Activated CD4-positive, alpha-beta T cell treated with anti-CD3 and anti-CD28 coated beads, Interleukin-2, Interleukin-4, amounts not matched to agents 100 ng/mL and 50 ng/mL, durations not matched to agents 16 hours and 8 hours (primary cell): ENCODE measurements at places on chromosomes 11 and 22.

DNA sequence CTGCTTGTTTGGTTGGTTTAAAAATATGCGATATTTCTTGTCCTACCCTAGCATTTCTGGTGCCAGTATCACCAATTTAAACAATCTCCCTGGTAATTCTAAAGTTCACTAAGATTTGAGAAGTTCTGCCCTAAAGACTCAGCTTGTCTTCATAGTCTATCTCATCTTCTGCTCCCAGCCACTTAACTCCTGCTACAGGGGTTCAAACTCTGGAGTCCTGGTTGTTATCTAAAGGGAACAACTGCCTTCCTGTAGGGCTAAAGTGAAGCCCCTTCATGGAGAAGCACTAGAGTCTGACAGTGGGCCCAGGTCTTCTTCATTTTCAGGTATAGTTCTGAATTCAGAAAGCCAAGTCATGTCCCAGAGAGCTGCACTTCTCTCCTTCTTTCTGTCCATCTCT lies 73.2 kb downstream of the CTNND1 start:
- no peak for DNase-seq

DNA sequence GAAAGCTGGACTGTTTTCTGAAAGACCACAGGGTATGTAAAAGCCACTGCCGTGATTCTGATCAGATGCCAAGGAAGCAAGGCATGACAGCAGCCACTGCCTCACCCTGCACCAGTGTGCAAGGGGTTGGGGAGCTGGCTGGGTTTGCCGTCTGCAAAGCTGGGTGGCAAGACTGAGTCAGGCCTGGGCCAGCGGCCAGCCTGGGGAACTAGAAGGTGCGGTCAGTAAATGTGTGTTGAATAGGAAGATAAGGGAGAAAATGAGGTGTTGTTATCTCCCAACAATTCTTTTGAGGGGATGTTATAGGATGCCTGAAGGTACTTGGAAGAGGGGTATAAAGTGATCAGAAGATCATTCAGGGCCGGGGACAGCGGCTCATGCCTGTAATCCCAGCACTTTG lies 8.0 kb downstream of the VSTM5 start:
- DNase-seq = no peak

DNA sequence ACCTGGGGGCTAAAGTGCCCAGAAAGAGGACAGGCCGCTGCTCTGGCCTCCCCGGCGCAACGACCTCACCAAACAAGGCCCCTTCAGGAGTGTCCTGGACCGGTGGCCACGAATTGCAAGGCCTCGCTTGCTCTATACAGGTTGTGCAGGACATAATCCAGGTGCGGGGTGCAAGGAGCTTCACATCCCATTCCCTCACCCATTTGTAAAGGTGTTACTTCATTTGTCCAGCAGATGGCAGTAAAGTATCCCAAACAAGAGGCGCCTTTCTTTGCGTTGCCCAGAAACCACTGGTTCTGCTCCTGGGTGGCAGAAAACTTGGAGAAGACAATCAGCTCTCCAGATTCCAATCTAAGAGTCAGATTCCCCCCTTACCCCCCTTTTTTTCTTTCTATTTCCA lies 35.9 kb upstream of the PRDM11 start:
- DNase-seq = peak; percentile 73

GRCh38 chr11:80650966-80651365 lies 1210.1 kb upstream of the TENM4 start:
- DNase-seq = no peak

DNA sequence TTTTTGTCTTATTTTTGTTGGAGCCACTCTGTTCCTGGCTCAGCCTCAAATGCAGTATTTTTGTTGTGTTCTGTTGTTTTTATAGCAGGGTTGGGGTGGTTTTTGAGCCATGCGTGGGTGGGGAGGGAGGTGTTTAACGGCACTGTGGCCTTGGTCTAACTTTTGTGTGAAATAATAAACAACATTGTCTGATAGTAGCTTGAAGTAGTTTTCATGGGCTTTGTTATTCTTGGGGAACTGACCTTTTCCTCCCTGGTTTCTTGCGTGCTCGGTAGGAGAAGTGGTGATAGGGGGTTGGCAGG lies 6.0 kb upstream of the MCM5 start:
- DNase-seq = no peak

GRCh38 chr11:6727971-6728760 lies 43.6 kb downstream of the OR2AG2 start:
- no peak for DNase-seq

DNA sequence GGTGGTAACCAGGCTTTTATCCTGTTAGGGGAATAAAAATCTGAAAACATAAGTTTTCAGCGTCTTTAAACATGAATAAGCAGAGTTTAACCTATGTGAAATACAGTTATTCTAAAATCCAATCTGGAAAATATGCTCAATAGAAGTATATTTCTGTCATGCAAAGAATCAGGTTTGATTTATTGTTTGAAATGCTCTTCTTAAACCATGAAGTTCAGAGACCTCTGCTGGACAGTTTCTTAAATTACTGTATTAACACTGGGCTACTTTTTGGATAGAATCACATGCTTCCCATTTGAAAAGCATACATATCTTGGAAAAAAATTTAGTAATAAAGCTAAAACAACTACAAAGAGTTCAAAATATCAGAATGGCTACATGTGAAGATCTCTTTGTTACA lies 25.4 kb downstream of the APIP start:
- DNase-seq = peak; percentile 17

GRCh38 chr11:76459299-76459698 lies 14.5 kb downstream of the EMSY start:
- no peak for DNase-seq

DNA sequence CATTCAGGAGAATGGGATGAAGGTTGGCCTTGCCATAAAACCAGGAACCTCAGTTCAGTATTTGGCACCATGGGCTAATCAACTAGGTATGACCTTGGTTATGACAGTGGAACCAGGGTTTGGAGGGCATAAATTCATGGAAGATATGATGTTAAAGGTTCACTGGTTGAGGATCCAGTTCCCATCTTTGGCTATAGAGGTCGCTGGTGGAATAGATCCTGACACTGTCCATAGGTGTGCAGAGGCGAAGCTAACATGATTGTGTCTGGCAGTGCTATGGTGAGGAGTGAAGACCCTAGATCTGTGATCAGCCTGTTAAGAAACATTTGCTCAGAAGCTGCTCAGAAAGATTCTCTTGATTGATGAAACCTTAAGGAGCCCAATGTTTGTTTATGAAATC lies 5.7 kb downstream of the NF2 start:
- DNase-seq = no peak

- peak; percentile 88 for DNase-seq
Measured at GRCh38 chr11:117010808-117011540, 87.3 kb downstream of the SIK3 start.

DNA sequence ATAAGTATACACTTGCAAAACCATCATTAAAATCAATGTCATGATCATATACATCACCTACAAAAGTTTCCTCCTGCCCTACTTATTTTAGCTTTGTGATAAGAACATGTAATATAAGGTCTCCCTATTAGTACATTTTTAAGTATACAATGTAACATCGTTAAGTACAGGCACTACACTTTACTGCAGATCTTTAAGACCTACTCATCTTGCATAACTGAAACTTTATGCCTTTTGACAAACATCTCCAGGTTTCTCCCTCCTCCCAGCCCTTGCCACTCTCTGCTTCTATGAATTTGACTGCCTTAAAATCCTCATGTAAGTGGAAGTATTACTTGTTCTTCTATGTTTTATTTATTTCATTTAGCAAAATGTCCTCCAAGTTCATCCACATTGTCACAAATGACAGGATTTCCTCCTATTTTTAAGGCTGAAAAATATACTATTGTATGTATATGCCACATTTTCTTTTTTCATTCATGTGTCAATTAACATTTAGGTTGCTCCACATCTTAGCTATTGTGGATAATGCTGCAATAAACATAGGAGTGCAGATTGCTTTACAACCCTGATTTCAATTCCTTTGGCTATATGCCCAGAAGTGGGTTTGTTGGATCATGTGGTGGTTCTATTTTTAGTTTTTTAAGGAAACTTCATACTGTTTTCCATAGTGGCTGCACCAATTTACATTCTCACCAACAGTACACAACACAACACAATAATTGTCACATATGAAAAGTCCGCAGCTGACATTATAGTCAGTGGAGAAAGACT lies 471.1 kb upstream of the ANO3 start:
- DNase-seq = no peak

DNA sequence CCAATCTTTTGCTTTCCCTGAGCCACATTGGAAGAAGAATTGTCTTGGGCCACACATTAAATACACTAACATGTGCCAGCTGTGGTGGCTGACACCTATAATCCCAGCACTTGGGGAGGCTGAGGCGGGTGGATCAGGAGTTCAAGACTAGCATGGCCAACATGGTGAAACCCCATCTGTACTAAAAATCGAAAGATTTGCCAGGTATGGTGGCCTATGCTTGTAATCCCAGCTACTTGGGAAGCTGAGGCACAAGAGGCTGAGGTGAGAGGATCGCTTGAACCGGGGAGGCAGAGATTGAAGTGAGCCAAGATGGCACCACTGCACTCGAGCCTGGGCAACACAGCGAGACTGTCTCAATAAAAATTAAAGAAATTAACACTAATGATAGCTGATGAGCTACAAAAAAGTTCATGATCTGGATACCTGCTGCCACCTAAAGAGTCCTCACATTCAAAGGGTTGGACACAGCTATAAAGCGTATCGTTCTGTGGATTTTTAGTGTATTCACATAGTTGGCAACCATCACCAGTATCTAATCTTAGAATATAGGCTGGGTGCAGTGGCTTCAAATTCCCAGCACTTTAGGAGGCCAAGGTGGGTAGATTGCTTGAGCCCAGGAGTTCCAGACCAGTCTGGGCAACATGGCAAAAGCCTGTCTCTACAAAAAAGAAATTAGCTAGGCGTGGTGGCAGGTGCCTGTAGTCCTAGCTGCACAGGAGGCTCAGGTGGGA lies 3.4 kb upstream of the LDHC start:
- peak; percentile 19 for DNase-seq

GRCh38 chr11:94400839-94401772 lies at the start of gene GPR83:
TSS of gene GPR83 (minus strand) at chr11:94401419. CDS start at chr11:94401247, 172 bp downstream.
- DNase-seq = no peak

DNA sequence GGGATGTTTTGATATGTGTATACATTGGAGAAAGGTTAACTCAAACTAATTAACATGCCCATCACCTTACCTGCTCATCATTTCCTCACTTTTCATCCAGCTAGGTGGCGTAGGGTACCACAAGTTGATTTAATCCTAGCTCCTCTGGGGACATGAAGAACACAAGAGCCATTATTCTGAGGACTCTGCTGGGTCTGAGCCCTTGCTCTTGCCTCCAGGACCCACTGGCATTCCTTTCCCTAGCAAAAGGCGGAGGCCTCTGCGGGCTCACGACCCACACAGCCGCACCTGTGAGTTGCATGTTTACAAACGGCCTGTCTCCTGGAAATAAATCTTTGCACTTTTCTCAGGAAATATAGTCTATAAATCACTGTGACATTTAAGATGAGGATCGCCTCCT lies 871.9 kb downstream of the TBC1D22A start:
- no peak for DNase-seq

DNA sequence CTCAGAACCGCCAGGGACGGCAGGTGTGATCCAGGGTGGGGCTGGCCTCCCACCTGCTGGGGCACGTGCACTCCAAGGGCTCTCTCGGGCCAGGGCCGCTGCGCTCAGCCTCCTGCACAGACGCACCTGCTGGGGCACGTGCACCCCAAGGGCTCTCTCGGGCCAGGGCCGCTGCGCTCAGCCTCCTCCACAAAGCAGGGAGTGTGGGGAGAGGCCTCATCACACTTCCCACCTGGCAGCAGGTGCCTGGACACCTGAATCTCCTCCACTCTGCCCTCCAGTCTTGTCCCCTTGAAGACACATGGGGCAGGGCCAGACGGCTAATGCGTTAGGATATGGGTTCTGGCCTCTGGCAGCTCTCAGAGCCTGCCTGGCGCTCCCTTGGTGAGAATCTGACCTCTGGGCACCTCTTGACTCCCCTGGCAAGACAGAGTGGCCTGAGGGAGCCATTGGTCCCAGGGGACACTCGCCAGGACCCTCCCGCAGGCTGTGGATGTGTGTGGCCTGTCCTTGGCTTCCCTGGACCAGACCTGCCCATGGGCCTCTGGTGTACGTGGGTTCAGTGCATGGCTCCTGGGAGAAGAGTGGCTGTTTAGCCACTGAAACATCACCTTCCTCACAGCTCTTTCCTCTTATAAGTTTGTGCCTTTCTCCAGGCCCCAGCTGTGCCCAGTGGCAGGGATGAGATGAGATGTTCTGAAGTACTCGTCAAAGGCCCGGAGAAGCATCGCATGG lies 73.5 kb downstream of the BRD1 start:
- no peak for DNase-seq

GRCh38 chr11:72864702-72865655 lies 50.8 kb downstream of the ATG16L2 start:
- DNase-seq = no peak

GRCh38 chr11:78993802-78994430 lies 419.3 kb upstream of the NARS2 start:
- no peak for DNase-seq

- no peak for DNase-seq
Measured at GRCh38 chr11:59183771-59184170, 11.8 kb downstream of the DTX4 start.

GRCh38 chr11:114340311-114341131 lies 44.3 kb downstream of the NNMT start:
- peak; percentile 32 for DNase-seq

DNA sequence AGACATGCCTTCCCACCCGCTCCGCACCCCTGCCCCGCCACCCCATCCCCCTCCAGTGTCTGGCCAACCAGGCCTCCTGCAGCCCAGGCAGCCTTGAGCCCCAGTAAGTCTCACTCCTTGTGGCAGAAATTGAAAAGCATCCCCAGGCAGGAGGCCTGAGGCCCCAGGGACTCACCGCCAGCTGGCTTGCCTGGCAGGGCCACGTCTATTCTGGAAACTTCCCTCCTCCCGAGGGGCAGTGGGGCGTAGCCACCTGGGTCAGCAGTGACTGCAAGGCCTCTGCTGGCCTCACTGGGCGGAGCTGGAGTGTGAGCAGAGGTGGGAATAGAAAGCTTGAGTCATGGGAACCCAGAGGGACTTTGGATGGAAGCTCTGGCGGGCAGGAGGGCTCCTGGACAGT lies 26.3 kb downstream of the ANO1 start:
- DNase-seq = no peak

DNA sequence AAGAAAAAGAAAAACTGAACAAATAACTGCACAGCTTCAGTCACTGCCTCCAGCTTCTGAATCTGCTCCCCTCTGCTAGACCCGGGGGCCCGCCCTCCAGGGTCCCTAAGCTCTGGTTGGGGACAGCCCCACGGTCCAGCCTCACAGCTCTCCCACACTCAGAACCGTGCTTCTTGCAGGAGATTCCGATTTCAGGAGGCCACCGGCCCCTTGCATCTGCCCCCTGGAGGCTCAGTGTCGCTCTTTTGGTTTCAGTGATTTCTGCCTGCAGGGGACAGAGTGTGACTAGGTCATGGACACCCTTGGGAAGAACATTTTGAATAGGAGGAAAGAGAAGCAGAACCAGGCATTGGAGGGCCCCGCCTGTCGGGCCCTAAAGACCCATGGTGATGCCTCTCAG lies 23.1 kb upstream of the RPS3 start:
- no peak for DNase-seq
